ENCODE measurements at places on chromosomes 11 and 22.

DNA sequence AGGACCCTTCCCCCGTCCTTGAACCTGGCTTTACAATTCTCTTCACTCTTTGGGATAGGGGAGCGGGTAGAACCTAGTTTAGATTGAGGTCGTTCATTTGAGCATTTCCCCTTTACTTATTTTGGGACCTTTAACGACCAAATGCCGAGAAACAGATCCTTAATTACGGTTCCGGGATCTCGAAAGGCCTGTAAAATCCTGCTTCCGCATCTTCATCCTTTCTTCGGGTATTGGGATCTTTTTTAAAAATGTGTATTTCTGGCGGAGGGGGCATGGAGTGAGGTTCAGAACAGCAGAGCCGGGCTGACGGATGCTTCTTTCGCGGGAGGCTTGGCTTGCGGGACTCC, 395 bp upstream of the HIPK3 start:
- DNase-seq, result no peak

GRCh38 chr11:84496122-84496521, 1131.0 kb downstream of the DLG2 start:
- no peak for DNase-seq

- DNase-seq, result peak; percentile 49
Measured at GRCh38 chr11:117045196-117045595, 53.0 kb downstream of the SIK3 start.

- DNase-seq, result no peak
Measured at GRCh38 chr11:124442442-124442841, 3.1 kb downstream of the OR8B8 start.

- no peak for DNase-seq
Measured at GRCh38 chr22:26822313-26822712, 164.9 kb downstream of the MIAT start.

DNA sequence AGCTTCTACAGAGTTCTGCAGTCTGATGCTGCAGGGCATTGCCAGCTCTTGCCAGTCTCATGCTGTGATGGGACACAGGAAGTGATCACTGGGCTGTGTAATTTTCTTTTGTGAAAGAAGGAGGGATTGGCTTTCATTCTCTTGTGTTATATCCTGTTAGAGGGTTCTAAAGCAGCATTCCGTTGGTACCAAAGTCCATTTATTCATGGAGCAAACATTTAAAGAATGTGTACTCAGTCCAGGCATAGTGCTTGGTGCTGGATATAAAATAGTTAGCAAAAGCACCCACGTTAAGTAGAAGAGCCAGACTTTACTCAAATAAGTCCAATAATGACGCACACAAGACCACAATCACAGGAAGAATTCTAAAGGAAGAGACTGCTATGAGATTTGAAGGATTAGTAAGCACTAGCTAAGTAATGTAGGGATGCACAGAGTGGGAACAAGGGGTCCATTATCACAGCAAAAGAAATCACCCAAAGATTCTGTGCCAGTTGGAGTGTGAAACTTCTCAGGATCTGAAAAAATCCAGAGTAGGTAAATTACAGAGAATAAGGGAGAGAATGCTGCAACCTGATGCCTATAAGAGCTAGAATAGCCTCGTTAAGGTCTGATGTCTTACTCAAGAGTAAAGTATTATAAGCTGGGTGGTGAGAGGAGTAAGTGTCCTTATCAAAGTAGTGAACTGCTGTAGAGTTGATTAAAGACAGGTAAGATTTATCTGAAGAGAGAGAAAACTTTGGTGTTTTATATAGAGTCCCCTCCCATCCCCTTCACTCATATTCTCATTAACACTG, 728.3 kb downstream of the METTL15 start:
- DNase-seq, result peak; percentile 90

- no peak for DNase-seq
Measured at GRCh38 chr22:30435674-30436126, 10.1 kb downstream of the MTFP1 start.

DNA sequence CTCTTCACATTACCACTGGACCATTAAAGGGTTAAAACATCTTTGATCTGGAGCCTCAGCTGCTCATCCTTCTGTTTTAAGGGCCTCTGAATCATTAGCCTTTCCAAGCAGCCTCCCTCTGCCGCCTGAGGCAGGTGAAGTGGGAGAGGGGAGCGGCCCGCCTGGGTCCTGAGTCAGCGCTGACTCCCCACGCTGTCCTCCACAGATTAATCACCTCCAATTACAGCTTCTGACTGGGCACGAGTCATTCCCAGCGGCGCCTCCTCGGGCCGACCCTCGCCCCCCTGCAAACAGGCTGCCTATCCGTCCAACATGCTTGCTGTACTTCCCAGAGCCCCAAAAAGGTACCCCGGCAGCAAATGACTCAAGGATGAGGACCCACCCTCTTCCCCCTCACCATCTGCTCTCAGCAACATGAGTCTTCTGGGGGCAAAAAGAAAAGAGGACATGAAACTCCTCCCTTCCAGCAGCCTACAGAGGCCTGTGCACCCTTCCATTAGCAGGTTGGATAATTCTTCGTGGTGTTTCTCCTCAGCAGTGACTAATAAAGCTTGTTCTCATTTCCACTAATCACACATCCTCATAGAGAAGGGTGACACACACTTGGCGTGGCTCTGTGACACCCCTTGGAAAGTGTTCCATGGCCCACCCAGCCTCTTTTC, 44.3 kb upstream of the JAM3 start:
- DNase-seq, result peak; percentile 83

- no peak for DNase-seq
Measured at GRCh38 chr11:67998150-67999045, 5.5 kb downstream of the UNC93B1 start.

DNA sequence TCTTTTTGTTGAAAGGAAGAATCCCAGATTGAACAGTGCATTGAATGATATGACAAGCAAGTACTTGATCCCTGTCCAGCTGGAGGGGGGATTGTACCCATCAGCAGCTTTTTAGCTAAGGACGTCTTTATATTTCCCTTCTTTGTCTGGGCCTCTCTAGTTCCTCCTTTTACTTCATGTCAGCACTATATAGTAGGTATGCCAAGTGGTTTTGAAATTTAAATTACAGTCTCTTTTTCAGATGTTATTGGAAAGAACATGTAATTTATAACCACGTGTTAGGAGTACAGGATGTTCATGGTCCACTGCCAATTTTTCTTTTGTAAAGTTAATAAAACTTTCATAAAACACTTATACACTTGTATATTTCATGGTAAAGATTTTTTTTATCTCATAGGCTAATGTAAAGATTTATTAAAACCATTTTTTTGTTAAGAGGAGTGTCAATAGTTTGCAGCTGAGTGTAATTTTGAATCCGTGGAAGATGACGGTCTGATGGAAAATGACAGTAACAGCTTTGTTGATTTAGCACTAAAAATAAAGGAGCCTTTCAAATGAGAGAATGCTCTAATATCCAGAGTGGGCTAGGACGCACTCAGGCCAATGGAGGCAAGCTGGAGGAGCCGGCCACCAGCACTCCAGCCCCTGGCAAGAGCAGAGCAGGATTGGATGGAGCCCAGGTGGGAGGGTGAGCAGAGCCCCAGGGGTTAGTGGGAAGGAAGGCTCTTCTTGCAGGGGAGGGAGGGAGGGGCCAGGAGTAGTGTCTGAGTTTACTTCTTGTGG, 488.3 kb downstream of the INSC start:
- DNase-seq, result no peak

GRCh38 chr11:111300569-111300968, 2.2 kb downstream of the POU2AF3 start:
- no peak for DNase-seq

- DNase-seq, result no peak
Measured at GRCh38 chr11:107550304-107550703, 15.2 kb downstream of the ALKBH8 start.

DNA sequence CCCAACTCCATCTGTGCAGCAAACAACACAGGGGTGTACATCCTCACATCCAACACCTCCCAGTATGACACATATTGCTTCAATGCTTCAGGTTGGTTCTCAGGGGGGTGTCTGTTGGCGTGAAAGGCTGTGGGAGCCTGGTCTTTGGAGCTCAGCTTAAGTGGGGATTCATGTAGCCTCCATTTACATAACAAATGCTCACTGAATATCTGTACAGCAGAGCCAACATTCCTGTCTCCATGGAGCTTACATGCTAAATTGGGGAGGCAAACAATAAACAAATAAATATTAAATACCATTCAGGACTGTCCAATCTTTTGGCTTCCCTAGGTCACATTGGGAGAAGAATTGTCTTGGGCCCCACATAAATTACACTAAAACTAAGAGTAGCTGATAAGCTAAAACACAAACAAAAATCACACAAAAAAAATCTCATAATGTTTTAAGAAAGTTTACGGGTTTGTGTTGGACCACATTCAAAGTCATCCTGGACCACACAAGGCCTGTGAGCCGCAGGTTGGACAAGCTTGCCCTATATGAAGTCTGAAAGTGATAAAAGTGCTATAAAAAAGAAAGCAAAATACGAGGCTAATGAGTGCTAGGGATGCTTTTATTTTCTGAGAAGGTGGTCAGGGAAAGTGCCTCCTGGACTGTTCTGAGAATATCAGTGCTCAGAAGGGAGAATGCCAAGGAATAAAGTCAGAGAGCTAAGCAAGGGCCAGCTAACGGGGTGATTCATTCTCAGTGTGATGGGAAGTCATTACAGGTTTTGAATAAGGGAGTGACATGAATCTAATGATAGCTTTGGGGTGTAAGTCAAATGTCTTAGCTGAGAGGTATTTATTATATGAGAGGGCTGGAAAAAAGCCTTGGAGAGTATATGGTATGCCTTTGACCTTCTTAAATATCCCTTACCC, 41.6 kb downstream of the CD44 start:
- no peak for DNase-seq

DNA sequence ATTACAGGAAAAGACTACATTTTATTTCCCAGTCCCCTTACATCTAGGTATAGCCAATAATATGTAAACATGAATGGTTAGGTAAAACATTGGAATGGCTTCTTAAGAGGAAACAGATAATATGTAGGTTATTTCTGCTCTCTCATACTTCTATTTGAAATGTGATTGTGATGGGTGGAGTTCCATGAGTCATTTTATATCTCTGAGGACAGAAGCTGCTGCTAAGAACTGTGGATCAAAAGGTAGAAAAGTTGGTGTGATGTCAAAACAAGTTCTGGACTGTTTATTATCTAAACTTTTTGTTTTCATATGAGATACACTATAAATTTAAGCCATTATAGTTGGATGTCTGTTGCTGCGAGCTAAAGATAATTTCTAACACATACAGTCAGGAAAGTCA, 799.4 kb upstream of the TENM4 start:
- DNase-seq, result peak; percentile 41

DNA sequence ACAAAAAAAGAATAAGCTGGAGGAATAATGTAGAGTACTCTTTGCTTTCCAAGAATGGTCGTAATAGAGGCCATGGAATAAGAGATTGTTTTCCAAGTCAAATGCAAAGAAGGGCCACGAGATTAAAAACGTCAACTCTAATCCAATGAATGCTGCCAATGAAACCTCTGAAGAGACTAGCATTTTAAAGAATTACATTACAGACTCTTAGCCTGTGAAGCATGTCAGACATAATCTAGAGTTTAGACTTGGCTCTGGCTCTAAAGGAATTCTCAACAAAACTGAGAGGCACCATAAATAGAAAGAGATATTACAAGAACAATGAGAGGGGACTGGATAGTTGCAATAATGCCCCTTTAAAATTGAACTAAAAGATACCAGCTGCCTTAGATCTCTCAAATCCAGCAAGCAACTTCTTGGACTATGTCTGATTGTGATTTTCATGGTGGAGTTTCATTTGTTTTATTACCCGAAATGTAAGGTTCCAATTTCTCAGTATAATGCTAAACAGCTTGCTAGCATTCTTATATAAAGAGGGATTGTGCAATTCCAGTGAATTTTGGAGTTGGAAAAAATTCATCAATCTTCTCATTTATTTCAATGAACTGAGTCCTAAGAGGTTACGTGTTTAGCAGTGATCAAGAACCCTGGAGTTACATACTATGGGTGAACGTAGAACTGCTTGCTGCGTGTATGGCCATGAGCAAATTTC, 5.6 kb downstream of the ETS1 start:
- no peak for DNase-seq

GRCh38 chr11:43941257-43941994, 1.0 kb upstream of the C11orf96 start:
- DNase-seq, result no peak

GRCh38 chr22:30310881-30311771, 15.6 kb downstream of the TBC1D10A start:
- DNase-seq, result peak; percentile 58

DNA sequence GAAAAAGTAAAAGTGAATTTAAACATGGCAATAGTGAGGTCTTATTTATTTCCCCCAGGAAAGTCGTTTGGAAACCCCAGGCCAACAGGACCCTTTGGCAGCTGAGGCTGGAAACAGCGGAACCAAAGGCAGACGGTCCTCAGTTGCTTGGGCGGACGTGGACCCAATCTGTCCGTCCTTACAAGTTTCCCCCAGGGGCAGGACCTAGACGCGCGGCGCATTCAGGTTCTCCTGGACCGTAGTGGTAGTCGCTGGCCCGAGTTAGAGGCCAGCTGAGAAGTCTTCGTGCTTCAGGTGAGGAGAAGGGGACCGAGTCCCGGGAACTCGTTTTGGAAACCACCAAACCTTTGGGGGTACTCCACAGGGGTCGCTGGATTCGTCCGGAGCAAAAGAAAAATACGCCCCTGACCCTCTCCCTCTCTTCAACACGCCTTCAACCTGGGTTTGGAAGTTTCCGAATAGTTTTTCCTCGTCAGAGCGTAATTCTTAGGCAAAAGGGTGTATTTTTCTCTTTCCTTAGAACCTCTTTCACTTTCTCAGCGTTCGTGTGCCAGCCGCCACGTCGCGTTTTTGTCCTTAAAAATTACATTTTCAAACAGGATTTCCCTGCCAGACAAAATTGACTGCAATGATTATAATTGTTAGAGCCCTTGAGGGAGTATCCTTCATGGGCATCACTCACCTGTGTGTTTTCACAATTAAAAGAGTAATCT, 2.1 kb downstream of the METTL15 start:
- DNase-seq, result peak; percentile 71

- no peak for DNase-seq
Measured at GRCh38 chr11:71565263-71565662, at the start of gene KRTAP5-10. TSS of gene KRTAP5-10 (plus strand) at chr11:71565563. CDS start at chr11:71565588, 25 bp downstream.

DNA sequence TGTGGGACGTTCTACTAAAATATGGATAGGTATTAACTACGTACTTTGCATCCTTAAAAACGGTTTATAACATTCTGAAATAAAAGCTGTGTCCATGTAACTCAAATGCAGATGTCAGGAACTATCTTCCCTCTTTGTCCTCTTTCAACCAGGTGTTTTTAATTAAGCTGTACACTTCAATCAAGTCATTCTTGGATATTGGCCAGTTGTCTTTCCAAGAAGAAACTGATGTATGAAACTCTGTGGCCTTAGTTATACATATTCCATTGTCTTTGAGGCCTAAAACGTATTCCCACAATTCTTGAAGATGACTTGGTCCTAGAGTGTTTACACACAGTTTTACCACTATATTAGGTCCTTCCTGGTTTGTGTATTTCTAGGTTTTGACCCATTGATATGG, 249.0 kb upstream of the CNTN5 start:
- DNase-seq, result no peak

DNA sequence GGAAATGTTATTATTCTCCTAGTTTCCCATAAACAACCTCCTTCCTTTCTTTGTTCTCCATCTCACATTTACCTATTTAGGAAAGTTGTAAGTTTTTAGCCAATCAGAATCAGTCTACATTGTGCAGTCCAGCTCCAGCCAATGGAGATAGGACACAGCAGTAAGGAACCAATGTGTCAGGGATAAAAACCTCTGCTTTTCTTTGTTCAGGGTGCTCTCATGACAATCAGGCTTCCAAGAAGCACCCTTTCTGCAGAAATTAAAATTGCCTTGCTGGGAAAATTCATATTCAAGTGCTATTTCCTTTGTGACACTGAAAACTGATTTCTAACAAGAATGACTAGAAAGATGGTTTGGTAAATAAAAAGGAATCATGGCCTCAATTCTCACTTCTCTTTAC, 14.6 kb downstream of the SCGB2A1 start:
- DNase-seq, result no peak

All from PC-3 (cell line).